Cerebellum (tissue), 4 donors: ENCODE measurements at places on chromosomes 7 and 10. TPM values are rescaled to one million over a fixed set of nuclear protein-coding genes. Genes with fewer than 3 reads are reported as not detected.

The CALML3 gene
- 0.09 TPM for total RNA-seq

The PRPS1L1 gene
- total RNA-seq: not detected

The RADIL gene
- total RNA-seq: 8.4 TPM

The ASZ1 gene
- not detected for total RNA-seq

The KCNMA1 gene
- total RNA-seq: 109 TPM

The COL17A1 gene
- 0.09 TPM for total RNA-seq

The MAT1A gene
- not detected for total RNA-seq

The GBX1 gene
- not detected for total RNA-seq

The CCDC3 gene
- total RNA-seq: 10.8 TPM

The RNF32 gene
- 1.4 TPM for total RNA-seq

The MRC1 gene
- 5.5 TPM for total RNA-seq

The CYP3A5 gene
- total RNA-seq: 2.3 TPM

The TBX20 gene
- not detected for total RNA-seq

The MKI67 gene
- total RNA-seq: 13.6 TPM

The CYP2C18 gene
- not detected for total RNA-seq

The NAT16 gene
- 2.1 TPM for total RNA-seq

The TFR2 gene
- 2.8 TPM for total RNA-seq

The SERPINE1 gene
- total RNA-seq: 0.27 TPM

The ALOX5 gene
- total RNA-seq: 2.0 TPM

The C10orf143 gene
- 0.82 TPM for total RNA-seq

The MOGAT3 gene
- total RNA-seq: not detected

The TRIM73 gene
- total RNA-seq: 8.5 TPM

The PRF1 gene
- not detected for total RNA-seq

The FAM24B gene
- 8.9 TPM for total RNA-seq

The LDB1 gene
- total RNA-seq: 73.6 TPM

The ABCA13 gene
- 0.64 TPM for total RNA-seq

The TMEM229A gene
- total RNA-seq: 2.4 TPM

The ADRB1 gene
- total RNA-seq: 1.6 TPM

The CPA1 gene
- not detected for total RNA-seq

The SMARCD3 gene
- total RNA-seq: 76.5 TPM

The PAX2 gene
- 13.2 TPM for total RNA-seq

The CALML5 gene
- total RNA-seq: not detected

The FGFR2 gene
- 28.7 TPM for total RNA-seq

The ABCB1 gene
- total RNA-seq: 10.4 TPM

The SPDYE8 gene
- not detected for total RNA-seq

The SLC26A5 gene
- 0.18 TPM for total RNA-seq

The FKBP6 gene
- total RNA-seq: not detected

The KCP gene
- total RNA-seq: 3.4 TPM

The NUDT13 gene
- total RNA-seq: 1.00 TPM

The TMEM130 gene
- total RNA-seq: 7.6 TPM

The INSIG1 gene
- total RNA-seq: 42.6 TPM

The ANKRD2 gene
- not detected for total RNA-seq

The DGKI gene
- 79.2 TPM for total RNA-seq

The ANKRD16 gene
- total RNA-seq: 15.9 TPM

The COA1 gene
- 94.3 TPM for total RNA-seq

The PON1 gene
- not detected for total RNA-seq

The STARD3NL gene
- total RNA-seq: 66.2 TPM

The SEMA3E gene
- total RNA-seq: 5.5 TPM

The AGMO gene
- 0.64 TPM for total RNA-seq

The FRMPD2 gene
- 11.1 TPM for total RNA-seq

The FRMD4A gene
- 169 TPM for total RNA-seq

The TNS3 gene
- total RNA-seq: 37.5 TPM

The CYP3A7 gene
- total RNA-seq: 0.45 TPM

The NUB1 gene
- total RNA-seq: 29.6 TPM

The ANKRD22 gene
- total RNA-seq: not detected

The ANLN gene
- total RNA-seq: 9.8 TPM

The TBC1D12 gene
- 54.8 TPM for total RNA-seq

The GPNMB gene
- total RNA-seq: 5.2 TPM
